ENCODE measurements at places on chromosomes 7 and 10.

- no peak for DNase-seq
Measured at GRCh38 chr10:47378183-47378510, 5.9 kb downstream of the ZNF488 start.

DNA sequence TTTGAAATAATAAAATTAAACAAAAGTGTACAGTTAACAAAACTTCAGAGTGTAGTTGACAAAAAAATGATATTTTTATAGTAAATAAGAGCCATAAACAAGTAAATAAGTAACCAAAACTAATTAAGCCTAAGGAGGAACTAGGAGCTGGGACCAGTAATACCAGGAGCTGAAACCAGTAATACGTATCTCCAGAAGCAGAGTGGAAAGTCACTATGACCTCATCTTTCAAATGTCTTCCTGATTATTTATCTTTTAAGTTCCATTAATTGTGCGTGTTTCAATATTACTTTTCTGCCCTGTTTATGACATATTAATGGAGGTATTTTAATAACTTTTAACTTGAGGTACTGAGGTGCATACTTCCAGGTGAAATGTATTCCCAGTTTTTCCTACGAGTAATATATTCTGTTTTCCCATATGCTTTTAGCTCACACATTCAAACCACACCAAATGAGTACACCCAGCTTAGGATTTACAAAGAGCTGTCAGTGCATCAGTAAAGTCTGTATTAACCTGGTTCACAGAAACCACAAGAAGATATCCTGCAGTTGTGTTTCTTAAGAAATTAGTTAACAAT lies 283.7 kb upstream of the HGF start:
- DNase-seq: no peak

GRCh38 chr10:78991187-78991586 lies 77.6 kb upstream of the ZMIZ1 start:
- no peak for DNase-seq

- DNase-seq: no peak
Measured at GRCh38 chr10:110944792-110945396, 25.5 kb downstream of the SHOC2 start.

- DNase-seq: no peak
Measured at GRCh38 chr7:26891400-26892350, 27.3 kb upstream of the SKAP2 start.

DNA sequence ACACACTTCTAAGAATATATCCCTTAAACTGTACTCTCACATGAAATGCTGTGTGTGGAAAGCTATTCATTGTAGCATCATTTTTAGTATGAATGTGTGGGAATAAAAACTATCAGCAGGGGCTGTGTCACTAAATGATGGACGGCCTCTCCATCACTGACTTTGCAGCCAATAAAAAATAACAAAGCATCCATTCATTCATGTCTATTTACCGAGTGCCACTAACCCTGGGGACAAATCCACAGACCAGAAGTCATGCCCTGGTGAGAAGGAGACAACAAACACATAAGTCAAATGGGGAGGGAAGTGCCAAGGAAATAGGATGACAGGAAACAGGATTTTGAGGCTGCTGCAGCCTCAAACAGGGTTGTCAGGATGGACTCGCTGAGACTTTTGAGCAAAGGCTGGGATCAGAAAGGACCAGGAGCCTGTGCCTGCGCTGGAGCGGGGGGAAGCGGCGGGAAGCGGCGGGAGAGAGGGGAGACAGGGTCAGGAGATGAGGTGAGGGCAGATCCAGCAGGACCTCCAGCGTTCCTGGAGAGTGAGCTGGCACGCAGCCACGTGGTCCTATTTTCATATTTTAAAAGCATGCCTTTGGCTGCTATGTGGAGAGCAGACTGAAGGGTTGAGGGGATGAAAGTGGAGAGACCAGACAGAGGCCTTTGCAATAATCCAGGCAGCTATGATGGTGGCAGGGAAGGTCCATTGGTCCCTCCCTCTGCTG lies 2.2 kb upstream of the NOM1 start:
- DNase-seq: no peak

DNA sequence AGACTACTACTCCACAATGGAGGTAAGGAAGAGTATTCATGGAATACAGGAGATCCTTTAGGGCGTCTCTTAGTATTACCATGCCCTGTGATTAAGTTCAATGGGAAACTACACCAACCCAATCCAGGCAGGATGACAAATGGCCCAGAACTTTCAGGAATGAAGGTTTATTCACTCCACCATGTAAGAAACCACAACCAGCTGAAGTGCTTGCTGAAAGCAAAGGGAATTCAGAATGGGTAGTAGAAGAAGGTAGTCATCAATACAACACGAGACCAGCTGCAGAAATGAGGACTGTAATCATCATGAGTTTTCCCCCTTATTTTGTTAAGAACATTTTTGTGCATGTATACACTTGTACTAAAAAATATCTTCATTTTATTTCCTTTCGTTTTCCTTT lies 76.6 kb downstream of the GPR37 start:
- no peak for DNase-seq

DNA sequence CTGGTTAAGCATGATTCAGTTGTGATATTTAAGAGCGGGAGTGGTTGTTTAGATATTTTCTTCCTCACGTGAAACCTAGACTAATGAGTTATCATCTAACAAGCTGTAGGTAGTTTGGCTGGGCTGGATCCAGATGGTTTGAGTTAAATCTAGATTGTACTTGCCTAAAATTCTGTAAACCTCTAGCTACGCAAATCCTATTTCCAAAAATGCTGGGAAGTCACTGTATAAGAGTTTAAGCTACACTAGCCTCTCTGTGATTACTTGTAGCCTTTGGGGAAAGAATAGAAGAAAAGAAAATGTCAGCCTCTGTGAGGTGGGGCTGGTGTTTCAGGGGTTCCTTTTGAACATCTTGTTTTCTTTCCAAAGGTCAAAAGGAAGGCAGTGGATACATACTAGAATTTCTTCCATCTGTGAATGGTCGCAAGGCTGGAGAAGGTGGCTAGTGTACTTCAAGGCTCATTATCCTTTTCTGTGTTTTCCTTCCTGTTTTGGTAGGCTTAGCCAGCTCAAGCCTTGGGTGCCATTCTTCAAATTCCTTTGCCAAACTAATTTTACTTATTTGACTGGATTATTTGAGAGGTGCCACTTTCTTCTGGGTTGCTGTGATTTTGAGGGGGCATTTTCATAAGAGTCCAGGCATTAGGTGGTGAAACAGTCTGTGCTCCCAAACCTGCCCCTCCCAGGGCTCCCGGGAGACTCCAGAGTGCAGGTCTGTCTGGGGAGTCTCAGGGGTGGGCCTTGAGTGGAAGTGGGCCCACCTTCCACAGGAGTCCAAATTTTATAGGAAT lies 5.2 kb upstream of the EN2 start:
- DNase-seq: no peak

DNA sequence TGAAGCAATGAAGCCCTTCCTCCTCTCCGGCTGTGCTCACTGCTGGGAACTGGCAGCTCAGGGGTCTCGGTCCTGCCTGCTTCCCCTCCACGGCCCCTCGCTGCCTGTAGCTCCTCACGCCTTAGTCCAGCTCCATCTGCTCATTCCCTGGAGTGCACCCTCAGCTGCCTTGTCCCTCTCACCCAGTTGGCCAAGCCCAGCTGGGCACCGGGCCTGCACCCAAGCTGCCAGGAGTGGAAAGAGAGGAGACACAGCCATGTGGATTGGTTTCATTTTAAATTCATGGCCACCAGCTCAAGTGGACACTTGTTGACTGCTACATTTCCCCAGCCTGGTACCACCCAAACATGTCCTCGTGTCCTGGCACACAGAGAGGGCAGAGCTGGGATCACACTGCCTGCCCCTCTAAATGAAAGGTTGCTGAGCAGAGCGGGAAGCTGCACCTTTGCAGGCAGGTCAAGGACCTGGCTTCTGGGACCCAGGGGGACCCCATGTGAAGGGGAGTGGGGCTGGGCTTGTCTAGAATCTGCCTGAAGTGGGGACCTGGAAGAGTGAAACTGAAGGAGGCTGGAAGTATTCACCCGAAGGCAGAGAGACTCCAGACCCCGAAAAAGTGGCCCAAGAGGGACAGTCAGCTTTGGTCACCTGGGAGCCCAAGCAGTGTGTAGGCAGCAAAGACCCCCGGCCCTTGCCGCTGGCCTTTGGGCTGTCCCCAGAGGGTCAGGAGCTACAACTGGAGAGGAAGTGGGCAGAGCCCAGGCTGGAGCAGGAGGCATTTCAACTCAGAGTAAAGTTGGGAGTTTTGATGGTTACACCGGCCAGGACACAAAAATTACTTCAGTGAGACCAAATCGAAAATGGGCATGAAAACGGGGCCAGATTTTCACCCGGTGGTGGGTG lies 15.0 kb upstream of the BNIP3 start:
- DNase-seq: no peak

DNA sequence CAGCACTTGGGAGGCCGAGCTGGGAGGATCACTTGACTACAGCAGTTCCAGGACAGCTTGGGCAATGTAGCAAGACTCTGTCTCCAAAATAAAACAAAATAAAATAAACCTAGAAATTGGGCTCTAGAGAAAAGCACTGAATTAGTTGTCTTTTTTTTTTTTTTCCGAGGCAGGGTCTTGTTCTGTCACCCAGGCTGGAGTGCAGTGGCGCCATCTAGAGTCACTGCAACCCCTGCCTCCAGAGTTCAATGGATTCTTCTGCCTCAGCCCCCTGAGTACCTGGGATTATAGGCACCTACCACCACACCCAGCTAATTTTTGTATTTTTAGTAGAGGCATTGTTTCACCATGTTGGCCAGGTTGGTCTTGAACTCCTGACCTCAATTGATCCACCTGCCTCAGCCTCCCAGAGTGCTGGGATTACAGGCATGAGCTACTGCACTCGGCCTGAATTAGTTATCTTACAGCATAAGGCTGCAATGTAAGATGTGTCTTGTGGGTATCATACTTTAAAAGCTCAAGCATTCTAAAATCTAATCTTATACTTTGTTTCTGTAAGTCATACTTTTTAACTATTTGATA lies 12.8 kb downstream of the MEIG1 start:
- DNase-seq: peak; percentile 60

DNA sequence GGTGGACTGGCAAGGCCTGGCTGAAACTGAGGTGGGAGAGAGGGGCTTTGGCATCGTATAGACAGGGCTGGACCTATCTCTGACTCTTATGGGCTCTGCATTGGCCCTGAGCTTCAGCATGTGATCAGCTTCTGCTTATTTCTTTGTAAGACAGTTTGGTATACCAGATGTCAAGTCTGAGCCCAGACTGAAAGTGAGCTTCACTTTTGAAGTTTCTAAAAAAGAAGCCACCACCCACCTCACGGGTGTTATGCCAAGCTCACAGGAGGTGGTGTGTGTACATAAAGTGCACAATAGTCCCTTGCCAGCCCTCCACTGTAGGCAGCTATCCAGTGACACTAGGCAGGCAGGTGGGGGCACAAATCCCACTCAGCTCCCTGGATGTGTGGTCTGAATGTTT lies 68.7 kb upstream of the SEPHS1 start:
- no peak for DNase-seq

- peak; percentile 50 for DNase-seq
Measured at GRCh38 chr10:97534746-97535367, 36.1 kb downstream of the UBTD1 start.

DNA sequence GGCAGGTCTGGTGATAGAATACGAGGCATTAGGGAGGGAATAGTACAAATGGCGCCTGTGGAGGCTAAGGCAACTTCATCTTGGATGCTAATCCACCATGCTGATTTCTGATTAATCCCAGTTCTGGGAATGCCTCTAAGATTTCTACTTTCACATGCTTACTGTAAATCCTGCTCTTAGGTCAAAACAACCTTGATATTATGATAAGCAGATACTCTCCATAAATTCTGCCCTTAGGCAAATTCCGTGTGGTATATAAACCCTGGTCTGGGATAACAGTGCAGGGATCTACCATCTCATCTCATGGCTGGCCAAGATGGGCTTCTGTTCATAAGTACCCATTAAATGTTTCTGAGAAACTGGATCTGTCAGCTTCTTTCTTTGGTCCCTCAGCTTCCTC lies 11.4 kb upstream of the NEUROG3 start:
- no peak for DNase-seq

GRCh38 chr10:100873146-100873826 lies 39.5 kb upstream of the SLF2 start:
- DNase-seq: no peak

GRCh38 chr7:152989889-152990380 lies 230.4 kb downstream of the ACTR3B start:
- DNase-seq: no peak

DNA sequence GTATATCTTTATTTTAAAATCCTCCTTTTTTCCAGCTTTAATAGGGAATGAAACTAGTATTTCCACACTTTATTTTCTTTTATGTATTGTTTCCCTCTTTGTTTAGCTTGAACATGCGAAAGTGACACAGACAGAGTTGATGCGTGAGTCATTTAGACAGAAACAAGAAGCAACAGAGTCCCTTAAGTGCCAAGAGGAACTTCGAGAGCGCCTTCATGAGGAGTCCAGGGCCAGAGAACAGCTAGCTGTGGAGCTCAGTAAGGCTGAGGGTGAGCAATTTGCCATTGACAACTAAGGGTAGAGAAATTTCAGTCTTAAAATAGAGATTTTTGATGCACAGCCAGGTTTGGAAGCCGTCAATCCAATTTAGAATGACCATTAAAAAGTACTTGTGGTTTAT lies 73.1 kb downstream of the CYP51A1 start:
- no peak for DNase-seq

DNA sequence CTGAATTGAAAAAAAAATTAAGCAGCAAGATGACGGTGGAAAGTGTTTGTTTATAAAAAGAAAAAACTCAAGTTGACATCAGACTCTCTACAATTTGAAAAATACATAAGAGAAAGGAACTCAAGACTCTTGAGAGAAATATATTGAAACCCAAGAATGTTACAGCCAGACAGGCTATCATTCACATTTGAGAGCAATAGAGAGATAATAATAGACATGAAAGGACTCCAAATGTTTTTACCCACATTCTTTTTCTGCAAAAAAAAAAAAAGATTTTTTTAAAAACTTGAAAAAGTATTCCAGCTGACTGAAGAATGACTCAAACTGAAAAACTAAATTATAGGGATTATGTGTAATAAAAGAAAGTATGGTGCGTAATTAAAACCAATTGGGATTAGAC lies 532.4 kb downstream of the INHBA start:
- no peak for DNase-seq

DNA sequence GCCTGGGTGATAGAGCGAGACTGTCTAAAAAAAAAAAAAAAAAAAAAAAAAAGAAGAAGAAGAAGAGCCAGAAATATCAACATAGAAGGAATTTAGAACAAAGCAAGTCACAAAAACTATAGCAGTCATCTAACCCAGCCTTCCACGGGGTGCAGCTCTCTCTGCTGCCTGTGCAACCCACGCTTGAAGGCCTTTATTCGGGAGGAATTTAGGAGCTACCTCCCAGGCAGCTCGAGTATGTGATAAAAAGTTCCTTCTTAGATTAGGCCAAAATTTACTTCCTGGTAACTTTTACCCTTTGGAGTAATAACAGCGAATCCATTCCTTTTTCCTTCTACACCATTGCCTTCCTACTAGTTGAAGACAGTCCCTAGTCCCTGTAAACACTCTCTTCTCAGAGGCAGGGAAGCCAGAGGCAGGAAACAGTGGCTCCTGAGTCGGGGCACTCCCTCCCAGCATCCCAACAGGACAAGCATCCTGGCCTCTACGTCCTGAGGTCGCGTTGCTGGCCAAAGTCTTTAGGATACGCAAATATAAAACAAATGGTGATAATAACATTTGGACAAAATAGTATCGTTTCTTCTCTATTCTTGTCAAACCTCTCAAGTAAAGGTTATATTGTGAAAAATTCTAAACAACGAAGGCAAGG lies 109.3 kb upstream of the KMT2C start:
- no peak for DNase-seq

All from activated T-cell treated with anti-CD3 and anti-CD28 coated beads, Interleukin-2, amount 50 U/mL, for 24 hours (primary cell).